ENCODE measurements at places on chromosomes 13 and 19.
A peak's percentile ranks its signal among the peaks of the same experiment; 100 is the strongest.

DNA sequence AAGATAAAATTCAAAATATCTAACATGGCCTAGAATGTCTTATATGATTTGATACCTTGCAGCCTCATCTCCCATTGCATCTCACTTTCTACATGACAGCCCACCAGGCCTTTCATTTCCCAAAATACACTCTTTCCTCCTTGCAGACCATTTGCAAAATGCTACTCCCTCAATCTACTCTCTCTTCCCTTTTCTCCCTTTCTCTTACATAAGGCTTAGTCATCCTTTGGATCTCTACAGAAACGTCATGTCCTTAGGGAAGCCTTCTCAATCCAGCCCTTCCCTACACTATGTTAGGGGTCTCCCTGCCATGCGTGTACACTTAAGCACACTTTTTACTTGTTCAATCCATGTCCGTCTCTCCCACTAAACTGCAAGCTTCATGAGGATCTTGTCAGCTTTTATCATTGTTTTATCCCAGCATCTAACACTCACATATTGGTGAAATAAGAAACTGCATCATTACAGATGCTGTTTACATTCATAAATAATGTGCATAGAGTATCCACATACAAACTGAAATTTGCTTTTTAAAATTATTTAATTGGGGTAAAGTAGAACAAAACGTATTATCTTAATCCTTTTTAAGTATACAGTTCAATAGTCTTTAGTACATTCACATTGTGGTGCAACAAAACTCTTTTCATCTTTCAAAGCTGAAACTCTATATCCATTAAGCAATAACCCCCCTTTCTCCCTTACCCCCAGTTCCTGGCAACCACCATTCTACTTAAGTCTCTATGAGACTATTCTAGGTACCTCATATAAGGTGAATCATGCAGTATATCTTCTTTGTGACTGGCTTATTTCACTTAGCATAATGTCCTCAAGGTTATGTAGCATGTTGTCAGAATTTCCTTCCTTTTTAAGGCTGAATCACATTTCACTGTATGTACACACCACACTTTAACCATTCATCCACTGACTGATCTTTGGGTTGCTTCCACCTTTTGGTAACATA is 11.5 kb upstream of the WBP4 start:
- no peak for DNase-seq

- no peak for DNase-seq
These were observed 4.7 kb downstream of the SBNO2 start for GRCh38 chr19:1169411-1169791.

- DNase-seq = no peak
These were observed 525.1 kb downstream of the LMO7 start for GRCh38 chr13:76160961-76161925.

GRCh38 chr19:55599842-55600661 is at the start of gene ZNF524:
Gene ZNF524 (plus strand): TSS chr19:55600288. CDS start chr19:55602113, 1,825 bp downstream.
- peak; percentile 70 for DNase-seq

DNA sequence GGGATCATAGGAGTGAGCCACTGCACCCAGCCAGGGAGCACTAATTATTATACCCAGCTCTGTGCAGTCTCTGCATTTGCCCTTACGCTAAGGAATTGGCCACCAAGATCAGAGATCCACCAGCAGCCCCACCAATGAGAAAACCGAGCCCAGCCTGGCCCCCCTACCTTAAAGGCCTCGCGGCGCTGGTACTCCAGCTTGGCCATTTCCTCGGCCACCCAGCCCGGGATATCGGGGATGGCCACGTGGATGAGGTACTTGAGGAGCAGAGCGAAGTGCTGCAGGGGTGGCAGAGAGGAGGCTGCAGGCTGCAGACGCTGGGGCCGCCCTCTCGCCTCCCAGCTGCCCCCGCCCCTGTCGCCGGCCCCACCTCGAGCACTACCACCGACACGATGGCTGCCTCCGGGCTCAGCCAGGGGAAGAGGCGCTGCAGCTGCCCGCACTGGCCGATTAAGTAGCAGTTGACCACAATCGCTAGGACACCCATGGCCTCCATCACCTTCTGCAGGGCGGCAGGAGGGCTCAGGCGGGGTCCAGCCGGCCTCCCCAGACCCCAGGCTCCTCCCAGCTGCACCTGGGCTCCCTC is 7.5 kb downstream of the ANO8 start:
- no peak for DNase-seq

DNA sequence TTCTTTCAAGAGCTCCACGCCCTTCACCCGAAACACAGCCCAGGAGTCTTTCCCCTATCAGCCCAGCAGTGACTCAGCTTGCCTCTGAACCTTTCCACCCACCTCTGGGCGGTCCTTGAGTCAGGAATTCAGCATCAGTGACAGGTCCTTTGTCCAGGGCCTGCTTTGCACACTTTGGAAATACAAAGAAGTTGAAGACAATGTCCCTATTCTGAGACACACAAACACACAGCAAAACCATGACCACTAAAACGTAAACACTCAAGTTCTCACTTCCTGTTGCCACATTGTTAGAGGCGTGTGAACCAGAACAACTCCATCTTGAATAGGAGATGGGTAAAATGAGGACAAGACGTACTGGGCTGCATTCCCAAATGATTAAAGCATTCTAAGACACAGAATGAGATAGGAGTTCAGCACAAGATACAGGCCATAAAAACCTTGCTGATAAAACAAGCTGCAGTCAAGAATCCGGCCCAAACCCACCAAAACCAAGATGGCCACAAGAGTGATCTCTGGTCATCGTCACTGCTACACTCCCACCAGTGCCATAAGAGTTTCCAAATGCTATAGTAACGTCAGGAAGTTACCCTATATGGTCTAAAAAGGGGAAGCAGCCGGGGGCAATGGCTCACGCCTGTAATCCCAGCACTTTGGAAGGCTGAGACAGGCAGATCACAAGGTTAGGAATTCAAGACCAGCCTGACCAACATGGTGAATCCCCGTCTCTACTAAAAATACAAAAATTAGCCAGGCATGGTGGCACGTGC is 49.2 kb upstream of the ATP12A start:
- no peak for DNase-seq

DNA sequence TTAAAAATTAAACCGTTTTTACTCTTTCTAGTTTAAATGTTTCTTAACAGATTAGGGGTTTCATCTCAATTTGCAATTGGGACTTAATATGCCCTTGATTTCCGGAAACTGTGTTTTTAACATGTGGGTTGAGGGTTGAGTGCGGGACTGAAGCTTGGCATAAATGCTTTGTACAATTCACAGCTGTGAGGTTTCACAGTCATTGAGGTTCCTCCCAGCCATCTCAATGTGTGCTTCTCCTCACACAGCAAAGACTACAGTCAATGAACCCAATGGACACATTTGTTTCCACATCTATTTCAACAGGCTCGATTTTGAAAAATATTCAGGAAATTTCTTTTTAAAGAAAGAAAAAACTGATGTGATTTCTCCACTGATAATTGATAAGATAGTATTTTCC is 328.6 kb downstream of the TBC1D4 start:
- no peak for DNase-seq

DNA sequence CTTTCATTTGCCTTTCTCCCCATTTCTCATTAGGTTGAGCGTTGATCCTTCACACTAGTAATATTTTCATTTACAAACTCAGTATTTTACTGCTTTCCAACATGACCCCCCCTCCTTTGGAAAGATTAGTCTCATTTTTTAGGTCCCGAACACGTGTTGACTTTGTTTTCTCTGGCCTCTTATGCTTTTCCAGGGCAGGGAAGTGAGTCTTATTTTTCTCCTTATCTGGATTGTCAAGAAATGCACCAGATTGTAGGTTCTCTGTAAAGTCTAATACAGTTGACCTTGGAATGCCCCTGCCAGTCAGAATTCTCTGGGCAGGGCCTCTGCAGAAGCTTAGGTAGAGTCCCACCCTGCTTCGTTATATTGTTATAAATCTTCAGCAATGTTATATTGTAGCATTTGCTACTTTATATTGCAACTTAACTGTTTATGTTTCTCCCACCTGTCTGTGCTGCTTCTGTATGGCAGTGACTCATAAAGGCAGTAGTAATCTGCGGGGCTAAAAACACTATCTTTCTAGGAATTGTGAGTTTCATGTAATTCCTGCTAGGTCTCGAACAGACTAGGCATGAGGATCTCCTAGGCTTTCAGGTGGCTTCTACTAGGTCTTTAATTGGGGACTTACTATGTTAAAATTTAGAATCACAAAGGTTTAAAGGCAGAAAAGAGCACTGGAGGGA is 2.0 kb downstream of the TDRD3 start:
- no peak for DNase-seq

DNA sequence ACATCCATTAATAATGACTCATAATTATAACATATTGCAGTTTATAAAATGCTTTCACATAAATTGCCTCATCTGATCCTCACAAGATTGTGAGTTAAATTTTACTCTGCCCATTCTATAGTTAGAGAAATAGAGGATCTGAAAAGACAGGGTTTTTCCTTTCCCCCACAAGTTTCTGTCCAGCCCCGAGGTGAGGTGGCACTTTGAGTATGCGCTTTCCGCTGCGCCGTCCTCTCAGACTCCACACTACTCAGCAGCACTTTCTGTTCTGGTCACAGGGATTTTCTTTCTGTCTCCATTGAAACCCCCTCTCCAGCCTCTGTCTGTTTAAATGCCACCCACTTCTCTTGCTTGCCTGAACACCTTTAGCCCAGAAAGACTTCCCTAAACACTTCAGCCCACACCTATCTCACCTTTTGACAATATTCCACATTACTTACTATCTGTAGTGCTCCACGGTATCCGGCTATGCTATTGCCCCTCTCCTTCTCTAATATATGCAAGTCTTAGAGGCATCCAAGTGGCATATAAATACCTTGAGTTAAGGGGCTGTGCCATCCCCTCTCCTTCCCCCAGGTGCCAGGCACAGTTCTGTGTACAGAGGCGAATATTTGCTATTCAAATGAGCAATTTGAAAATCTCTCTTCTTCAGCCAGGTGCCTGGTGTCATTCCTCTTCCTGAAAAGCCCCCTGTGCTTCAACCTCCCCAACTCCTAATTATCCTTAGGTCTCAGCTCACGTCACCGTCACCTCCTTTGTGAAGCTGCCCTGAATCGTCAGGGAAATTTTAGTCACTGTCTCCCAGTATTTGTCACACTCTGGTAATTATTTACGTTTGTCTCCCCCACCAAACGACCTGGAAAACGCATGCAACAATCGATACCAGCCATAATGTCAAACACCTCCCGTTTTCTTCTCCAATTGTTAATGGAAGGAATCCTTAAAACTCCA is 268.7 kb downstream of the NHLRC3 start:
- DNase-seq = peak; percentile 16
